ENCODE measurements at places on chromosomes 16 and 17.

GRCh38 chr17:70661342-70662222 is 492.2 kb downstream of the KCNJ2 start:
- DNase-seq: no peak

DNA sequence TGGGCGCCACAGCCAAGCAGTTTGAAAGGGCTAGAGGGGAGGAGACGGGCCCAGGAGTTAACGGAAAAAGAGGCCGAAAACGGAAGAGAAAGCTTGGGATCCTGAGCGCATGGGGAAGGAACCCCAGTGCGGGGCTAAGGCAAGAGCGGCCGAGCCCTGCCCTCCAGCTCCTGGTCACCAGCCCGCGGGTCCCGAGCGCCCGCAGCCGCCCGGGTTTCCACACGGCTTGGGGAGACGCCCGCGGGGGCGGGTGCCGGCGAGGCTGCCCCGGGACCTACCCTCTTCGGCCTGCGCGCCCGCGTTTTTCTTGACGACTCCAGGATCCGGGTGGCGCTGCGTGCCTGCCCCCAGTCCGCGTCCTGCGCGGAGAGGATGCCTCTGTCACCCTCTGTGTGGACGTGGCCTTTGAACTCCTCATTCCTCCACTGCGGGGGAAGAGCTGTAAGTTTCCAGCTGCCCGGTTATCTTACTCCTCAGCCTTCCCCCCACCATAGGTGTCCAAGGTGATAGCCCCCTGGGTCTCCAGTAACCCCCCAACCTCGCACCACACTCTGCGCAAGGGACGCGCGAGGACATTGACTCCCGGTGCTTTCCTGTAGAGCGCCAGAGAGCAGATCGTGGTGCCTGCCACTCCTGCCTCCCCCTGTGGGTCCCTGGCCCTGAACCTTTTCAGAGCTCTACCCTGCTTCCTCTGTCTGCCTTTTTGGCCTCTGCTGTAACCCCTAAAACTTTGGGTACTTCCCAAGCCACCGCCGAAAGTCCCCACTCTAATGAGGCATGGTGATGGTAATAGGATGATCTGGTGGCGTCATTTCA is 1.7 kb upstream of the CDH11 start:
- DNase-seq: no peak

DNA sequence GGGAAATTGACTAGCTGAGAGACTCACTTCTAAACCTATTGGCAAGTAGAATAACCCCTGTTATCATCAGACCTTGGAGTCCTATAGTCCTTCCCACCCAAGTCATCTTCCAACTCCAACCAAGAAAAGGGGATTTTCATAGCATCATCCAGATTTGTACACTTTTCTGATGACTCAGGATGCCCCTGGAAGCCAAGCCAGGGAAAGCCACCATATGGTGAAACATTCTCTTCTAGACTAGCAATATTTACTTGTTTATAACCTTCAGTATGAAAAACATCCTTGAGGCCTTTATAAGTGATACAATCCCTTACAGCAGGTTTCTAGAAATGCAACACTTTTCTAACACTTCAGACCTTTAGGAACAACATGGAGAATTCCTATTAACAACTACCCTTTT is 618.8 kb upstream of the CDH11 start:
- no peak for DNase-seq

DNA sequence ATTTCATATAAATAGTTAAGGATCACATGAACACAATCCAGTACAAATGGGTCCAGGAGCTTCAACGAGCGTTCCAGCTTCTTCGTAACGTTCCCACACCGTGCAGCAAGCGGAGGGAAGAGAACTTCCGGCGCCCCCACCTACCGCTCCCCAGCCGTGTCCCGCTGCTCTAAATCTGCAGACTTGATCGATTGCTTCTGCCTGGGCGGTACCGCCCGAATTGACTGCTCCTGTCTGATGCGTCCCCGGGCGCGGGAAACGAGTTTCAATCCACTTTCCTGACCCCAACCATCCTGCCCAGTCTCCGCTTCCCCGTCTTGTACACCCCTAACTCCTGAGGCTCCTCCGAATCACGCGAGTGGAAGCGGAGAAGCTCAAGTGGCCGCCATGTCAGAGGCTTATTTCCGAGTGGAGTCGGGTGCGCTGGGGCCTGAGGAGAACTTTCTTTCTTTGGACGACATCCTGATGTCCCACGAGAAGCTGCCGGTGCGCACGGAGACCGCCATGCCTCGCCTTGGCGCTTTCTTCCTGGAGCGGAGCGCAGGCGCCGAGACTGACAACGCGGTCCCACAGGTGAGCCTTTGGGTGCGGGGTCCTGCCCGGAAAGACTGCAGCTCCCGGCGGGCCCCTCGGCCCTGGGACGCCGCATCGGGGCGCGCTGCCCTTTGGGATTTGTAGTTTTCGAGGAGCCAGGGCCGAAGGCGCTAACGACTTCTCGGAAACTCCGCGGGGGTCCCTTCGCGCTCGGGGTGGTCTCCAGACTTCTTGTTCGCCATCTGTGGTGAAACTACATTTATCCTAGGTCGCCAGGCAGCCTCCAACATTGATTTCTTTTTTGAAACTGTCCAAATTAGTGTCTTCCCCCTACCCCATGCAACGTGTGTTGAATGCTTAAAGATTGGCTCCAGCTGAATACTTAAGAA is at the start of gene GINS3:
Gene GINS3, plus strand, starts transcription at position 257 of the 923 bp plus-strand sequence. Its CDS starts 131 bp downstream, at position 388.
- DNase-seq: peak; percentile 81

DNA sequence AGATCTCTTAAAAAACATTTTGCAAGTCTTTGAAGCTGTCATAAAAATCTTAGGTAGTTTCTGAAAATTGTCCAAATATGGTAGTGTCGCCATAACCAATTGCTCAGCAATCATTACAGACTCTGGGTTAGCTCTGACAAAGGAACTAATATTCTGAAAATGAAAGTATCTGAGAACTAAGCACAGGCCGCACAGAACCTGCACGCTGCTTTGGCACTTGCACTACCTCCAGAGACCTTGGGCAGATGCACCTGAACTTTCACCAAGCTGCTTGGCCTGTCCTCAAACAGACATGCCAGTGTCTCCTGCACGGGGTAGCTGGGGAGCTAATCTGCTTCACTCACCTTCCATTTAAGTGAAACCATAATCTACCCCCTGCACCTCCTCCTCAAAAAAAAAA is 317.0 kb downstream of the MAF start:
- DNase-seq: no peak

DNA sequence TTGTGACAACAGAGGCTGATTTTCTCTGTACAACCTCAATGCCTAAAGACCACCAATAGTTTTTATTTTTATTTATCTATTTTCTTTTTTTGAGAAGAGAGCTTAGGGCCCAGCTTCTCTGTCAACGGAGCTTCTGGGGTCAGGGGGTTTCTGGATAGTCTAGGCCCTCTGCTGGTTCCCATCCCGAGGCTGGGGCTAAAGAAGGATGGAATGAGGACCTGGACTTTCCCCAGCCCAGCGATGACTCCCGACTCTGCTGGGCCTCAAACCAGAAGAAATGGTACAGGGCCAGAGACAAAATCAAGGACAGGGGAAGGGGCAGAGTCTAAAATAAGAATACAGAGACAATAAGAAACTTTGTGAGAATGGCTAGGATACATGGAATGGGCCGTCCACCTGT is 5.7 kb upstream of the TSPOAP1 start:
- no peak for DNase-seq

GRCh38 chr16:80369138-80369958 is 171.4 kb upstream of the DYNLRB2 start:
- DNase-seq: no peak

GRCh38 chr16:56888806-56889205 is 23.8 kb downstream of the SLC12A3 start:
- no peak for DNase-seq

- peak; percentile 46 for DNase-seq
These were observed 42.9 kb upstream of the NUDT7 start for GRCh38 chr16:77679391-77679790.

DNA sequence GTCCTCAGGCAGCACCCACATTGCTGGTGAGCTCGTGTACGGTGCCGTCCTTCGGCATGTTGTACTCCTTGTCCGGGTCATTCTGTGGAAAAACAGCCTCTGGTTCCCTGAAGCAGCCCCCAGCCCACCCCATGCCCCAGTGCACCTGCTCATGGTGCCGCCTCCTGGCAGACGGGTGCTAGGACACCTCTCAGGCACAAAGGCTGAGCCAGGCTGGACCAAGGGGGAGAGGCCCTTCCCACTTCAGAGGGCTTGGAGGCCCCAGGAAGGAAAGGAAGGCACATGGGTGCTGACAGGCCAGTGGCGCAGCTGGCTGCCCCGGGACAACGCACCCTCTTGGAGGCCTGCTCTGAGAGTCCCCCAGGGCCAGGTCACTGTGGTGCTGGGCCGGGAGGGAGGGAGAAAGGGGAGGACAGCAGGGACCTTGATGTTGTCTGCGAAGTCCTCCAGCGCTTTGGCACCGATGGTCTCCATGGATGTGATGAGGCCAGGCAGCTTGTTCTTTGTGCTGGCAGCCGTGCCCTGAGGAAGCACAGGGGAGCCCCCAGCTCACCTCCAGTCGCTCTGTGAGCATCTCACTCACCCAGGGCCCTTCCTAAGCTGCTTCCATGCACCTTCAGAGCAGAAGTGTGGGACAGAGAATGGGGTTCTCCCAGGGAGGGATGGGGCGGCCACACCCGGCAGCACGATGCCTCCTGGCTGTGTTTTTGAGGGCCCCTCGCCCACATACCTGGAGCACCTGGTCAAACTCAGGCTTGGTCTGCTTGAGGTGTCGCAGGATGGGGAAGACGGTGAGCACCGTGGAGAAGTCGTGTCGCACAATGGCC is 9.3 kb downstream of the ZACN start:
- DNase-seq: no peak

DNA sequence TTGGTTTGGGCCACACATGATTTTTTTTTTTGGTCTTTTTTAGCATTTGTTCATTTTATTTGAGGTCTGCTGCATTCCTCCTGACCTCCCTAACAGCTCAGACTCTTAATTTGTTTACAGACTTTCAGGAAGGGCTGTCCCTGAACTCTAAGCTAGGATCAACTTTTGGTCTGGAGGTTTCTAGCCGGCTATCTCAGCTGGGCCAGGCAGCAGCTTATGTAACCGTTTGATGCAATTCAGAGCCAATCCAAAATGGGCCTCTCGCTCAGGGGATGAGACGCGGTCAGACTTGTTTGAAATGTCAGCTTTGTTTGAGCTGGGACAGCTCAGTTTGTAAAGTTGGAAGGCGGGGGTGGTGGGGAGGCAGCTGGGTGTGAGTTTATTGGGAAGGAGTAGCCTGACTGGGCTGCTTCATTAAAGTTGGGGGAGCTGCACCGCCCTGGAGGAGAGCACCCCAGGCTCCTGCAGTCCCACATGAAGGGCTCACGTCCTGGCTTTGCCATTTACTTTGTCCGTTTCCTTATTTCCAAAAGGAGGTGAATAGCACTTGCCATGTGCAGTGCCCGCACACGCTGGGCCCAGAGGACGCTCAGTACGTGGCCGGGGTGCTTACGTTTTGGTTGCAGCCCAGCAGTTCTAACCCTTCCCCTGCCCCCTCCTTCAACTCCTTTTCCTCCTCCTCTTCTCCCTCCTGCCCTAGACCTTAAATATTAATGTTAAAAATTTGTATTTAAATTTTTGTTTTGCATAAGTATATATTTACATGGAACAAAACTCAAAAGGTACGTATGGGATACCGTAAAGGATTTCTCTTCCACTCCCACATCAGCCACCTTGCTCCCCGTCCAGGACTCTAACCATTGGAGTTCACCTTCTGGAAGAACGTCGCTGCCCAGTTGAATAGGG is 121.2 kb downstream of the SNX29 start:
- DNase-seq: no peak

GRCh38 chr17:72523491-72523890 is 402.7 kb downstream of the SOX9 start:
- no peak for DNase-seq

- no peak for DNase-seq
These were observed 4.4 kb downstream of the NOL3 start for GRCh38 chr16:67174706-67175231.

- no peak for DNase-seq
These were observed 37.2 kb upstream of the GAN start for GRCh38 chr16:81277541-81278080.

DNA sequence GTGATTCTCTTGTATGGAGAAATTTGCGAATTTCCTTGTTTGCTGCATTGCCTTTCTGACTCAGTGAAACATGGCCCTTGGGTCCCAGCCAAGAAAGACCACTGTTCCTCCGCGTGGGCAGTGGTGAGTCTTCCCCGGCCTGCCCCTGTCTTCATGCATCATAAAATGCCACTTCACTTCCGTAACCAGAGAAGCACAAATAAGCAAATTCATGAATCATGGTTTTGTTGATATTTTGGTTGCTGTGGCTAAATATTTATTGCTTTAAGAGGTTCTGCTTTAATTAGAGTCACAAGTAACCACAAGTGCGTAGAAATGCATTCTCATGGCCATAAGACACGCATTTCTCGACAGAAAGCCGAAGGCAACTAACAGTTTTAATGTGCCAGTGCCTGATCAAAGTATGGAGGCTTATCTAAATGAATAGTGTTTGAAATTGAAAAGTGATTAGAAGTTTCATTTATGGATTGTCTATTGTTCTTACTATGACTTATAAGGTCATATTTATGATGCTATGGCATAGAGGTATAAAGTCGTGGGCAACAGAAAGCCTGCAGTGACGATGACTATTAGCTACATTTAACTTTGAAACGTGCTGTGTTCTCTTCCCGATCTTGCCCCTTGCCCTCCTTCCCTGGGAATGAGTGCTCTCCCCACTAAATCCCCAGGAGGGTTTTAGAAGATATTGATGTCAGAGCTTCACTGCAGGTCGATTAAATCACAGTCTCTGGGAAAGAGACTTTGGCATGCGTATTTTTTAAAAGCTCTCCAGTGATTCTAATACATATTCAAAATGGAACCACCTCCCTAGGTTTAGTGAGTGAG is 76.0 kb downstream of the WIPI1 start:
- DNase-seq: no peak

GRCh38 chr17:40419559-40420331 is 2.0 kb upstream of the TOP2A start:
- peak; percentile 71 for DNase-seq

DNA sequence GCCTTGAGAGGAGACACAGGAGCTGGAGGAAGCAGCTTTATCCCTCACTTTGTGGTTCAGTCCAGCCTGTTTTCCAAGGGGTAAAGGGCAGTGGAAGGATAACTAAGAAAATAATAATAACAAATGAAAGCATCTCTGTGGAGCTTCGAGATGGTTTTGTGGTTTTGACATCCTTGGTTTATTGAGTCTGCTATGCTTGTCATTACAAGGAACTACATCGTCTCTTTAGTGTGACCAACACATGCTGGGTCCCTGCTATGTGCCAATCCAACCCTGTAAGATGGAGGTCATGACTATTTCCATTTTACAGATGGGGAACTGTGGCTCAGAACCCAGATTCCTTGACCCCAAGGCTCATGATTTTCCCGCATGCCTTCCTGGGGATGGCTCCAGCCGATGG is 124.8 kb downstream of the MRM1 start:
- no peak for DNase-seq

DNA sequence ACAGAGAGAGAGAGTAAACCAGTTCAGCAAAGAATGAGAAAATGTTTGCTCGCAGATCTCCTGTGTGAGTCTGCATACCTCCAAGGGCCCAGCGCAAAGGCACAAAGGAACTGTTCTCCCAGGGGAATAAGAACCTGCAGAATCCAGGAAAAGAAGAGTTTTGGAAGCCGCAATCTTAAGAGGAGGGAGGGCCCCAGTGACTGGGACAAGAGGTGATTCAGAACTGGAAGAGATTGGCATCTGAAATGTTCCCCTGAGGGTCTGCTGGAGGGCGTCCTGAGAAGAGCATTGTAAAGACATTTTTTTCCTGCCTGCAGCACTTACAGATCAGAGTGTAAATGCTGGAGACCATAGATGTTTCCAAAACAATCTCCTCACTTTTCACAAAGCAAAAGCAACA is 6.1 kb downstream of the ATMIN start:
- DNase-seq: no peak

GRCh38 chr17:48729335-48730239 is 1.0 kb upstream of the HOXB13 start:
- no peak for DNase-seq

- no peak for DNase-seq
These were observed 19.5 kb upstream of the CLEC18A start for GRCh38 chr16:69931631-69932030.
